ENCODE measurements at places on chromosomes 4 and X. TPM values are rescaled to one million over a fixed set of nuclear protein-coding genes. Genes with fewer than 3 reads are reported as not detected.

Gene BEND2
- total RNA-seq: not detected

Gene RAB39B
- 0.35 TPM for total RNA-seq

Gene CXCL11
- total RNA-seq: not detected

Gene BEX1
- total RNA-seq: not detected

Gene PCSK1N
- total RNA-seq: 3.7 TPM

Gene GATA1
- total RNA-seq: not detected

Gene NHS
- 0.12 TPM for total RNA-seq

Gene SLC16A2
- 44.8 TPM for total RNA-seq

Gene XAGE1A
- not detected for total RNA-seq

Gene NEIL3
- 2.0 TPM for total RNA-seq

Gene SLC10A7
- 10.6 TPM for total RNA-seq

Gene IL2
- not detected for total RNA-seq

Gene RBMXL3
- not detected for total RNA-seq

Gene CC2D2A
- total RNA-seq: 17.2 TPM

Gene SSX4
- not detected for total RNA-seq

Gene SULT1B1
- total RNA-seq: 1.6 TPM

Gene TBX22
- total RNA-seq: 0.12 TPM

Gene MAGEA2B
- total RNA-seq: not detected

Gene SPANXA1
- total RNA-seq: not detected

Gene DDX53
- not detected for total RNA-seq

Gene SERPINA7
- total RNA-seq: not detected

All from pericardium fibroblast (primary cell).